ENCODE measurements at places on chromosomes 1 and 21.

- no peak for DNase-seq
Observed at GRCh38 chr1:11622398-11622797, 31.8 kb downstream of the FBXO2 start.

DNA sequence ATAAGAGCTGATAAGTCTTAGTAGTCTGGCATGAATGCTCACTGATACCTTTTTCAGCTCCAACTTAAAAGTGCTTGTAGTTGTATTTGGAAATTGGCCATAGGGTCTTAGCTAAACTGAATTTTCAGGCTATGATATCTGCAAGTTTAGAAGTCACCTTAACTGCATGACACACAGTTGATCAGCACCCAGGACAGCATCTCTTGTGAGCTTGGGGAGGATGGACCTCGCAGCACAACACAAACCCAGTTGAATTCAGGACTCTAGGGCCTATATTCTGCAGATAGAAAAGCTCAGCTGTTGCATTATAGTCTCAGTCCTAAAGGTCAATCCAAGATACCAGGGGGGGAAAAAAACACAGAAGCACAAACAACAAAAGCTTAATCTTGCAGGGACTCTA lies 394.3 kb downstream of the KCNH1 start:
- DNase-seq, result no peak

DNA sequence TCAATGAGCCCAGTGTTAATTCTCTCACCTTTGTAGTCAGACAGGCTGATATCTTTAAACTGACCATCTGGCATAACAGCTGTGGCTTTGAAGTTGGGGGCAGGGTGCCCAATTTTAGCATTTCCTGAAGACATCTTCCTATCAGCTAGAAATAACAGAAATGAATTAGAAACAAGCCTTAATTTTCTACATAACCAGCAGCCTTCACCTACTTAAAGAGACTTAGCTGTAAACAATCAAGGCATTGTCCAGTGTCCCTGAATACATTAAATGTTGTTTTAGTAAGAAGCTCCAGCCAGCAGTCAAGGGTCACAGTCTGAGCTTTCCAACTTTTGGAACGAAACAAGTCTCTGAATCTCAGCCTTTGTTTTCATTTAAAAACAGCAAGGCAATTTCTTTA lies 2.8 kb downstream of the PRDX1 start:
- no peak for DNase-seq

DNA sequence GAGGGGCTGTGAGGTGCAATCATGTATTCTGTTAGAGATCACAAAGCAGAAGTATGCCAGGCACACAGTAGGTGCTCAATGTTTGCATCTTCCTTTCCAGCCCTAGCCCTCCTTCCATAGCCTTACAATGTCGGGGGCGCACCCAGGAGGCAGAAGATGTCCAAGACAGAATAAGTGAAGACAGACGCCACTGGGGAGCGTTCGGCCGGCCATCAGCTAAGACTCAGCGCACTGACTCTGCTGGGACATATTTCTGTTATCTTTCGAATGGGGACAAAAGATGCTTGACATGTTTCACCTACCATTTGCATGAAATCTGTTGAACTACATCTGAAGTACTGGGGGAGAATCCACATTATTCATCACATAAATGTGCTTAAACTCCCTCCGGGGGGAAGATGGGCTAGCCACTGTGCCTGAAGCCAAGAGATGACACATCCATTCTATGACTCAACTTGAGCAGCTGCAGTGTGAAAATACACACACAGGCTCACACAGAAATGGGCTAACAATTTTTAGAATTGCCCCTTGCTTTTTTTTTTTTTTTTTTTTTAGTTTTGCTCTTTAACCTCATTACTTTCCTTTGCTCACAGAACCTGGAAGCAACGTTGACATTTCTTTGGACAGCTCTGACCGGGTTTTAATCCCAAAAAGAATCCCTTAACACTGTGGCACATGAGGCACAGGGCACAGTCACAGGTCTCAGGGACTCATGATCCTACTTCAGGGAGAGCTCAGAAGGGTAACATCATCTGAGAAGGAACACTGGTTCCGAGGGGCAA lies 7.9 kb downstream of the TIAM1 start:
- no peak for DNase-seq

GRCh38 chr1:107198561-107198960 lies 57.7 kb downstream of the NTNG1 start:
- DNase-seq, result no peak

GRCh38 chr1:203805689-203806088 lies 10.3 kb downstream of the ZBED6 start:
- no peak for DNase-seq

- DNase-seq, result no peak
Observed at GRCh38 chr1:1975535-1975934, 28.1 kb downstream of the CFAP74 start.

- no peak for DNase-seq
Observed at GRCh38 chr21:39084979-39085729, 98.1 kb downstream of the PSMG1 start.

DNA sequence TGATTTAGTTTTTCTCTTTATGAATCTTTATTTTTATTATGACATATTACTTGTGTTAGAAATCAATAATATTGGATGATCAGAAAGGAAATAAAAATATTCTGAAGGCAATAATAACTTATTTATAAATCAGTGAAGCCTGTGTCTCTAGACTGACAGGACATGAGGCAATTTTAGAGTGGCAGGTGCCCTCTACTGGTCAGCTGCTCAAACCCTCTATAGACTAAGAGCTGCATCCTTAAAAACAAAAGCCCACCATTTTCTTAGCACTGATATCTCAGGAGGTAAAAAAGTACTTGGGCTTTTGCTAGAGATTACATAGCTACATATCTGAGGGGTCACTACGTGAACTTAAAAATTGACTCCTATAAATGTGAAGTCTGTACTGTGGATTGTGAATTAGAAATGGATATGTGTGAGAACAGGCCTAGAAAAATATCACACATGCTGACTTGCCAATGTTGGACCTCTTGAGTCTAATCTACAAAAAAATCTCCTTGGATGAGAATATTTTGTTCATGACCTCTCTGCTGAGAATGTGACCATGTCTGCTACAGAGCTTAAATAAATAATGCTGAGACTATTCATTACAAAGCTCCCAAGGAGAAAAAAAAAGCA lies 597.9 kb upstream of the ADAMTS5 start:
- peak; percentile 41 for DNase-seq

DNA sequence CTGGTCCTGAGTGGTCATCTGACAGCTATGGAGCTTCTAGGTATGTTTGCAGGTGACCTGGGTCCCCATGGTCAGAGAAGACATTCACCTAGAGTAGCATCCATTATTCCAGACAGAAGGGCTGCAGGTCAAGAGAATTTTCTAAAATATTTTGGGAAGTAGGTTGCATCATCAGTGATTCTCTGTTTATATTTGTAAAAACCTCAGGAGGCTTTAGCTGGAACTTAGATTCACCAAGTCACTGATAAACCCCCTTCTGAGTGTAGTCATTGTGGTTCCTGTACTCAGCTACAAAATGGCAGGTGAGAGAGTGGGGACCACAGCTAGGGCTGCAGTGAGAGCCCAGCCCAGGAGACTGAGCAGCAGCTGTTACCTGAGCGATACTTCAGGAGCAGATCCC lies 78.6 kb downstream of the ABCA4 start:
- DNase-seq, result no peak

DNA sequence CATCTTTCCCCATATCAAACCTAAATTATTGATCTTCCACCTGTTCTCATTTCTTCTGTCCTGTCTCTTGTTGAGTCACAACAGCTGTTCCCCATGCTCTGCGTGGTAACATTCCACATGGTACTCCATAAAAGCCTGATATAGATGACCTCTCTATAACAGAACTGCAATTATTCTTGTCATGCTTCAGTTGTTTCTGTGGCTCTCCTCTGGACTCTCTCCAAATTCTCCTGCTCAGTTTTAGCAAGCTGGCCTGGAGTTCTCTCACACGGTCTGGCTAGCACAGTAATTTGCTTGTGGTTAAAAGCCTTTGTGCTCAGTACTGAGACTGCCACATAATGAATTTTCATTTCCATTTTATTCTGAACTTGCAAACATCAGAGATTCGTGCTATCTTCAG lies 10.6 kb upstream of the LRRC39 start:
- DNase-seq, result no peak

DNA sequence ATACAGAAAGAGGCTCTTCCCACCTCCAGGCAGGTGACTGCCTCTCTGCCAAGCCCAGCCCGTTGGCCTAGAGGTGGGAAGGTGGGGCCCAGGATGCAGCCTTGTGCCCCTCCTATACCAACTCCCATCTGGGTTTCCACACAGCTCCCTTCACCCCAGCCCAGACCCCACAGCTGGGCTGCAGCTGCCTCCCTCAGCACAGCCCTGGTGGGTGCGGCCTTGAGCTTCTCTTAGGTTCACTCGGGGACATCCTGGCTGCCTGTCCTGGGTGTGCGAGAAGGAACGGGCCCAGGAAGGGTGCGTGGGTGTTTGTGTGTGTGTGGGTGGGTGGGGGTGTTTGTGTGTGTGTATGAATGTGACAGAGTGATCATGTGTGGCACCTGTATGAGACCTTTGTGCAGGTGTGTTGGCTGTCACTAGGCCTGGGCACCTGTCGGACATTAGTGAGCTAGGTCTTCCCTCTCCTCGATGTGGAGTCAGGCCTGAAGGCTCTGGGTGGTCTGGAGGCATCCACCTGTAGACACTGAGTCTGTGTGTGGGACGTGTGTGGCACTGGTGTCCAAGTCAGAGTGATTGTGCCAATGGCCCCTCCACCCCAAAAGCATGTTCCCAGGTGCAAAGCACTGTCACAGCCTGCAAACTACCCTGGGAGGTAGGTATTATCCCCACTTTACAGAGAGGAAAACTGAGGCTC lies 30.7 kb downstream of the FOXO6 start:
- no peak for DNase-seq

DNA sequence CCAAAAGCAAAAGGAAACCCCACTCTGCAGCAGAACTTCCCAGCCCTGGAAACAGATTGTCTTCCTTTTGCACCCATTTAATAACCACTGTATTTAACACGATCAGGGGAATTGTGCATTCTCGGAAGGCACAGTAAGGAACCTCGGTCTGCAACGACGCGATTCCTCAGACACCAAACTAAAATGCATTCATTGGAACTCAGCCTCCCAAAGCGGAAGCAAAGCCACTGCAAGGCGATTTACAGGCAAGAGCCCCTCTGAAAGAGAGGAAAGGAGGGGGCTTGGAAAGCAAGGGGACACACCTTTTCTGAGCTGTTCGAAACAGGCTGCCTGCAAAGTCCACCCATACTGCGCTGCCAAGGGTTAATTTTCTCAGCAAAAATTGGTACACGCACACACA lies 297.7 kb downstream of the OMA1 start:
- no peak for DNase-seq

DNA sequence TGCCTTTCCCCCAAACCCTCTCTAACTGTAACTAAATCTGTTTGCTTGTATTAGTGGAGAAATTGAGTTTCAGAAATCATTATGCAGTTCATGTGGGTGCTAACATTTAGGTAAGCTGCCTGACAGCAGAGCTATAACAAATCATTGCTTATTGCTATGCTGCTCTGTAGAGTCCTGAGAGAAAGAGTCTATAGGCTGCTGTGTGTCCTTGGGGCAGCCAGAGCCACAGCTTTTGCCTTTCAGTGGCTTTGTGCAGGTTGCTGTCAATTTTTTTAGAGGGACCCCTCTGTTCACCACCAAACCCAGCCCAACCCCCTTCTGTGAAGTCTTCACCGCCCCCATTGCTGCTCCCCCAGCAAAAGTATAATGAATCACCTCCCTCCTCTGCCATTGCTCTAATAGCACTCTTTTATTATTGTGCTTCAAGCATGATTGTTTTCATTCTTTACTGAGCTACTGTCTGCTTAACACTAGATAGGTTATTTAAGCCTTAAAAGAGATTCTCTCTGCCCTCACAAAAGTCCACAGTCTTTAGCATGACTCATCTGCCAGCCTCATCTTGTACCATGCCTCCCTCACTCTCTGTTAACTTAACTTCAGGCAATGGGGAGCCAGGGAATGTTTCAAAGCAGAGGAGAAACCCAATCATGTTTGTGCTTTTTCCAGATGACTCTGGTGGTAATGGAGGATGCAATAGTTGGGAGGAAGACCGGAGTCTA lies 38.6 kb downstream of the DIRAS3 start:
- DNase-seq, result no peak

GRCh38 chr1:94234615-94235014 lies 2.8 kb downstream of the ARHGAP29 start:
- no peak for DNase-seq

DNA sequence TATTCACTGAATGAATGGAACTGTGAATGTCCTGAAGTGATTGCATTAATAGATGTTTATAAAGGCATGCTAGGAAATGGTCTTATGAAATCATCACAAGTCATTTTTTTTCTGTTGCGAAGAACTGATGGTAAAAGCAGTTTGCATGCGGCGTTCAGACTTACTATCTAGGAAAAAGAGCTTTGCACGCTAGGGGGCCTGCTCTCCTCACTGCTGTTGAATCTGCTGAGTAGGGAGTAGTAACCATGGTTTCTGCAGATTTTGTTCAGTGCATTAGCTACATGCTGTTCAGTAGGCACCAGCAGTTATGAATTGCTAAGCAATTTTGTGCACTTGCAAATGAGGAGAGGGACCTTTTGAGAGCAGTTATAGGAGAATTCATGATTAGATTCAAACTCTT lies 57.9 kb downstream of the CENPF start:
- peak; percentile 37 for DNase-seq

GRCh38 chr21:34105947-34106541 lies 32.7 kb downstream of the MRPS6 start:
- no peak for DNase-seq

GRCh38 chr1:197970771-197971170 lies 53.6 kb downstream of the LHX9 start:
- no peak for DNase-seq

DNA sequence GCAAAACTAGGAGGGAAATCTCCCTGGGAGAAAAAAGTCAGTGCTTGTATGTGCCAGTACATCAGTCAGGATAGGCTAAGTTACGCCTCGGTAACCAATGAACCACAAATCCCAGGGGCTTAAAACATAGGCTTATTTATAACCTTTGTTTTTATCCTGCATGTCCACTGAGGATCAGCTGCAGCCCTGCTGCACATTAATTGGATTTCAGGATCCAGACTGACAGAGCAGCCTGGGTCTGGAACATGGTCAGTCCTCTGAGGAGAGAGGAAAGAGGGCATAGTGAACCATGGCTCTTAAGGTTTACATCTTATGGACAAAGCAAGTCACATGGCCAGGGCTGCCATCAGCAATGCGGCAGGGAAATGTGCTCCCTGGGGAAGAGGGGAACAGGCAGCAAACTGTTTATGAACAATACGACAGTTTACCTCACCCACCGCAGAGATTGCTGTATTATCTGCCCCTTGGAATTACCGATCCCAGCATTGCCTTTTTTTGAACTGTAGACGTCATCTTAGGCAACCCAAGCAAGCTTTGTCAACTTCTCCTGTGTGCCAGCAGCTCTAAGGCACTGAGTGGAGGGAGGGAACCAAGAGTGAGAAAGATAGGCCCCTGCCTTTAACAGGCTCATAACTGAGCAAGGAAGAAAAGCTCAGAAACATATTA lies 9.1 kb upstream of the SPRR4 start:
- no peak for DNase-seq

Measured in glutamatergic neuron (in vitro differentiated cells).